ENCODE measurements at places on chromosomes 3 and 15. TPM values are rescaled to one million over a fixed set of nuclear protein-coding genes. Genes with fewer than 3 reads are reported as not detected.

- no peak overlapping the region for H3K27ac ChIP-seq
- no peaks in the 10 kb centered on the region for H3K27me3 ChIP-seq
- no peak overlapping the region for H3K4me3 ChIP-seq
- no peak for DNase-seq
- H3K4me1 ChIP-seq = no peaks in the 10 kb centered on the region
- no peaks in the 10 kb centered on the region for H3K36me3 ChIP-seq
These were observed 78.8 kb upstream of the SLC6A6 start for GRCh38 chr3:14323401-14324223.

GRCh38 chr3:194294199-194294894, 56.8 kb downstream of the CPN2 start:
- no peaks in the 10 kb centered on the region for H3K27me3 ChIP-seq
- no peaks in the 10 kb centered on the region for H3K36me3 ChIP-seq
- DNase-seq = no peak
- no peak overlapping the region for H3K27ac ChIP-seq
- H3K4me1 ChIP-seq = no peaks in the 10 kb centered on the region
- H3K4me3 ChIP-seq = no peak overlapping the region

DNA sequence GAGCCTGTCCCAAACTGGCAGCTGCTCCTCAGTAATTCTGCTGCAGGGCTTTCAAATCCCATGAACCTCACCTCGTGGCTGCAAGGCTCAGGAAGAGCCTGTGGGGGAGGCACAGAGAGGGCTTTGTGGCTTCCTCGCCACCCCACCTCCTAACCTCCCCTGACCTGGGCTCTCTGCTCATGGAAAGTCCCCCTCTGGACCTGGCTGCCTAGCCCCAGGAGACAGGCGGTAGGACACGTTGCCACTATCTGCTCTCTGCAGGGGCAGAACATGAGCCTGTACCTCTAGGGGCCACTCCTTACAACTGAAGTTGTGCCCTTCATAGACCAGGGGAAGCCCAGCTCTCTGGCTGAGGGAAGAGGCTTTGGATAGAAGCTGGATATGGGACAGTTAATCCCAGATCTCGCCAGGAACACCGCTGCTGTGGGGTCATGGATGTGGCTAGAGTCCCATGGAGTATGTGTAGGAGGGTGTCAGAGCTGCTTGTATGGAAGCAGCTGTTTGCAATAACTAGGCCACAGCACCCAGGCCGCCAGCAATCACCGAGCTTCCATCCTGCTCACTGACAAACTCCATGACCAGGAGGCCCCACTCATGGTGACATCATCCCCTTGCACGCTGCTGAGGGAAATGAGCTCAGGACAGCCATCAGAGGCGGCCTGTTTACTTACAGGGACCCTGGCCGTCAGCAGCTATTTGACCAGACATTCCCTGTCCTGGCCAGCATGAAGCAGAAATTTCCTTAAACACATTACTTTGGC, 34.0 kb upstream of the CILP start:
- H3K4me1 ChIP-seq = peaks cover 14% of the 10 kb centered on the region
- DNase-seq = no peak
- H3K27ac ChIP-seq = no peak overlapping the region
- no peaks in the 10 kb centered on the region for H3K27me3 ChIP-seq
- H3K36me3 ChIP-seq = peaks cover 5% of the 10 kb centered on the region

- H3K4me1 ChIP-seq = no peaks in the 10 kb centered on the region
- H3K27ac ChIP-seq = no peak overlapping the region
- no peak for DNase-seq
- H3K4me3 ChIP-seq = no peak overlapping the region
- no peaks in the 10 kb centered on the region for H3K36me3 ChIP-seq
These were observed 245.0 kb upstream of the ADAMTS9 start for GRCh38 chr3:64932666-64933342.

- no peak overlapping the region for H3K27ac ChIP-seq
- no peaks in the 10 kb centered on the region for H3K27me3 ChIP-seq
- no peak overlapping the region for H3K4me3 ChIP-seq
- H3K36me3 ChIP-seq = no peaks in the 10 kb centered on the region
- no peak for DNase-seq
- no peaks in the 10 kb centered on the region for H3K4me1 ChIP-seq
These were observed 37.5 kb upstream of the SLITRK3 start for GRCh38 chr3:165233501-165234195.

Gene SLC25A20
- total RNA-seq = 16.2 TPM

All from activated naive CD4-positive, alpha-beta T cell treated with anti-CD3 and anti-CD28 coated beads for 36 hours (primary cell).